ENCODE measurements at places on chromosomes 1 and 21. TPM values are rescaled to one million over a fixed set of nuclear protein-coding genes. Genes with fewer than 3 reads are reported as not detected.

Gene PDXK
- 68.7 TPM for total RNA-seq

Gene PTAFR
- 0.55 TPM for total RNA-seq

Gene TMIGD3
- total RNA-seq, result 0.17 TPM

Gene ACTN2
- total RNA-seq, result 0.74 TPM

Gene MROH9
- not detected for total RNA-seq

Gene KRTAP21-2
- total RNA-seq, result not detected

Gene CHIA
- total RNA-seq, result not detected

DNA sequence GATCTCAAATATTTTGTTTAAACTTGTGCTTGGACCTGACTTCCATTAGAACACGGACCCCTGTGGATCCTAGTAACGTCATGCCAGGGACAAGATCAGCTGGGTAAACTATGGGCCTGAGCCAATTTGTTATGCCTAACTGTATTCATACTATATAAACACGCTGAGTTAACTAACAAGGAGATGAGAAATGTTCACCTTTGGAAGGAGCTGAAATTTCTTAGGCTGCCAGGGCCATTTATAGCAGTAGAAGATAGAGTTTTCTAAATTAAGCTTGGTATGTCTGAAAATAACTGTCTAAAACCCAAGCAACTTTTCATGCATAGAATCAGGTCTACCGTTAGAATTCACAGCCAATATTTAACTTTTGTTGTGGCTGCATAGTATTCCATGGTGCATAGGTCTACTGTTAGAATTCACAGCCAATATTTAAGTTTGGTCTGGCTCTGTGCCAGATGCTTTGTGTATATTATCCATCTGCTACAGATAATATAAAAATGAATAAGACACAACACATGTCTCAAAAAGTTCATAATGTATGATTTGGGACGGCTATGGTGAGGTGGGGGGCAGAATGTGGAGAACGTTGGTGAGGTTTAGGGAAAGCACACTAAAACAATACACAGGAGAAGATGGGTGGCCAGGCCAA lies 61.5 kb downstream of the NMNAT2 start:
- no peak for DNase-seq

- peak; percentile 81 for DNase-seq
Observed at GRCh38 chr1:167121375-167122120, 27.7 kb downstream of the STYXL2 start.

- peak; percentile 11 for DNase-seq
Observed at GRCh38 chr1:214154596-214155292, 126.2 kb upstream of the SMYD2 start.

DNA sequence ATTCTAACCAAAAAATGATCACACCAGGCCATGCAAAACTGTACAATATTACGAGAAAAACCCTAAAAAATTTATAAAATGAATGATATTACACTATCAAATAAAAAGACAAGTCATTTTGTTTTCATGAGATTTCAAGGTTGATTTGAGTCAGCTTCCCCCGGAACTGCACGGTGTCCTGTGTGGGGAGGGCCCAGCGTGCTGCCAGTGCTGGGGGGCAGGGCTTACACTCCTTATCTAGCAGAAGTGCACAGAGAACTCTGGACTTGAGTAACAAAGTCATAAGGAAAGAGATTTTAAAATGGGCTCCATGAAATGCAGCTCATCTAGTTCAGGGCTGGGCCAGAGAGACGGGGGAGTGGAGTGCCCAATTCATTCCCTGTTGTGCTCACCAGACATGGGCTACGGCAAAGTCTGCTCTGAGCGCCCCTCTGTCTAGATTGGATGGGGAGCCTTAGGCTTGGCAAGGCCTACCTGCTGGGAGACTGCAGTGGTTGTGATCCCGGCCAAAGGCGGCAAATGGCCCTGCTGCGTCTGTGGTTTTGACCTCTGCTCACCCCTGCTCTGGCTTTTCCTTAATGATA lies 50.1 kb downstream of the COQ8A start:
- peak; percentile 22 for DNase-seq

GRCh38 chr1:99648107-99648506 lies 2.2 kb downstream of the PALMD start:
- no peak for DNase-seq

GRCh38 chr1:41915786-41916571 lies 2.7 kb downstream of the HIVEP3 start:
- DNase-seq, result peak; percentile 14

- no peak for DNase-seq
Observed at GRCh38 chr1:79322511-79323027, 316.0 kb upstream of the ADGRL4 start.

GRCh38 chr1:2528966-2529783 lies 888 bp downstream of the HES5 start:
- DNase-seq, result peak; percentile 93
